Activated CD4-positive, alpha-beta T cell treated with anti-CD3 and anti-CD28 coated beads, Interleukin-10, Interleukin-2, amounts not matched to agents 100 ng/mL and 50 ng/mL, durations not matched to agents 16 hours and 8 hours (primary cell): ENCODE measurements at places on chromosomes 5 and 9.
A peak's percentile ranks its signal among the peaks of the same experiment; 100 is the strongest.

DNA sequence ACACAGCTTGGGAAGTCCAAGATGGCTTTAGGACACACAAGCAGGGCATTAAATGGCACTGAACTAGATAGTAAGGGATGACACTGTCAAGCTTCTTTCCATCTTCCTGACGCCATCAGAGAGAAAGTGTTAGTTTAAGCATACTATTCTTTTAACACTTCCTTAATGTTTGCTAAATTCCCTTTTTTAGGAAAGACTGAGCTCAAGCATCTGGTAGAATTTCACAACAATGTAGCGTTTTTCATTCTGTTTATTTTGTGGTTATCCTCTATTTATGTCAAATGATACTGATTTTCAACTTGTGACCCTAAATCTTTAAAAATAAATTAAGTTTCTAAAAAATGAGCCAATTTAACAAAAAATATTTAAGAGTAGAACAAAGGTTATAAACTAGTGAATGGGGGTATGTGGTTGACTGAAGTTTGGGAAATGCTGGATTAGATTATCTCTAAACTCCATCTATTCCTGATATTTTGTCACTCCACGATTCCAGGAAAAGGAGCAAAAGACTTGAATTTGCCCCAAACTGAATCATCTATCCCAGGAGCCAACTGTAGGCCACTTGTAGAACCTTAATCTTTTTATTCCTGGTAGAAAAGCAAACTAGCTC is 147.4 kb upstream of the KLF9 start:
- DNase-seq: no peak

GRCh38 chr5:80125962-80126480 is 90.9 kb downstream of the THBS4 start:
- DNase-seq: peak; percentile 91

DNA sequence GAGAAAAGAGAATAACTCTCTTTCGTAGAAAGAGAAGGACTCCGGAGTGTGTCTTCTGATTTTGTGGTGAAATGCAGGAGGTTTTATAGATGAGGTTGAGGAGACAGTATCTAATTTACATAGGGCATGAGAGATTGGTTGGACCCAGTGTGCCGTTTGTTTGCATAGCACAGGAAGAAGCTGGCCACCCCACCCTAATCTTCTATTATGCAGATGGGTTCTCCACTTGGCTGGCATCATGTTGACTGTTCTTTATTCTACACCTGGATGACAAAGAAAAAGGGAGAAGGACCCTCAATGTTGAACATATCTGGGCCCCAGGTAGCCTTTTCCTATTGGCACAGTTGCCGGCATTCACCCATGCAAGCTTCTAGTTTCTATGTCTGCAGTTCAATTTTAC is 23.2 kb upstream of the MINAR2 start:
- DNase-seq: no peak

DNA sequence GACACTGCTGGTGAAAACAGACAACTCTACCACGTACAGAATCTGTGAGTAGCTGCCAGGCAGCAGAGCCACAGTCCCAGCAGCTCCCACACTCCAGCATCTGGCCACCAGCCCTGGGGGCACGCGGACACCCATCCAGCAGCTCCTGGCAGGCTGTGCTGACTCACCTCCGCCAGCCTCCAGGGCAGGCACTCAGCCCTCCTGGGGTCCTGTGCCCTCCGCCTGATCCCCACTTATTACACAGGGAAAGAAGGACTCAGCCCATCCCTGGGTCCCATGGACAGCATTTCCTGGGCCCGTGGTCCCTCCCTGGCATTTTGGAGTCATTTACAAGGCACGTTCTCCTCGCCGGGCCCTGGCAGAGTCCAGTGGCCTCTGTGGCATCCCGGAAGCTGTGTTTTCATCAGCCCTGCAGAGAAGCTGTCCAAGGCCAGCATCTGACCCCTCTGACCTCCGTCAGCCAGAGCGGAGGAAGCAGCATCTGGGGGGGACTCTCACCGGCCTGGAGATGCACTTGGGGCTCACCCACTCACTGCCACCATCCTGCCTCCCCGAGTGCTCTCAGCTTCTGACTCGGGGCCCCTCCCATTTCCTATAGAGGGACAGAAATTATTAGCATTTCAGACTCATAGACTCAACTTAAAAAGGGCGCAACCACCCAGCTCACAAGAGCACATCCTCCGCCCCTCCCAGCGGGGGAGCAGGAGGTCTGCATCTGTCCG is 21.6 kb downstream of the PAEP start:
- DNase-seq: no peak

GRCh38 chr5:68251804-68252522 is 36.4 kb downstream of the PIK3R1 start:
- no peak for DNase-seq
